ENCODE measurements at places on chromosomes 4 and X. TPM values are rescaled to one million over a fixed set of nuclear protein-coding genes. Genes with fewer than 3 reads are reported as not detected.

DNA sequence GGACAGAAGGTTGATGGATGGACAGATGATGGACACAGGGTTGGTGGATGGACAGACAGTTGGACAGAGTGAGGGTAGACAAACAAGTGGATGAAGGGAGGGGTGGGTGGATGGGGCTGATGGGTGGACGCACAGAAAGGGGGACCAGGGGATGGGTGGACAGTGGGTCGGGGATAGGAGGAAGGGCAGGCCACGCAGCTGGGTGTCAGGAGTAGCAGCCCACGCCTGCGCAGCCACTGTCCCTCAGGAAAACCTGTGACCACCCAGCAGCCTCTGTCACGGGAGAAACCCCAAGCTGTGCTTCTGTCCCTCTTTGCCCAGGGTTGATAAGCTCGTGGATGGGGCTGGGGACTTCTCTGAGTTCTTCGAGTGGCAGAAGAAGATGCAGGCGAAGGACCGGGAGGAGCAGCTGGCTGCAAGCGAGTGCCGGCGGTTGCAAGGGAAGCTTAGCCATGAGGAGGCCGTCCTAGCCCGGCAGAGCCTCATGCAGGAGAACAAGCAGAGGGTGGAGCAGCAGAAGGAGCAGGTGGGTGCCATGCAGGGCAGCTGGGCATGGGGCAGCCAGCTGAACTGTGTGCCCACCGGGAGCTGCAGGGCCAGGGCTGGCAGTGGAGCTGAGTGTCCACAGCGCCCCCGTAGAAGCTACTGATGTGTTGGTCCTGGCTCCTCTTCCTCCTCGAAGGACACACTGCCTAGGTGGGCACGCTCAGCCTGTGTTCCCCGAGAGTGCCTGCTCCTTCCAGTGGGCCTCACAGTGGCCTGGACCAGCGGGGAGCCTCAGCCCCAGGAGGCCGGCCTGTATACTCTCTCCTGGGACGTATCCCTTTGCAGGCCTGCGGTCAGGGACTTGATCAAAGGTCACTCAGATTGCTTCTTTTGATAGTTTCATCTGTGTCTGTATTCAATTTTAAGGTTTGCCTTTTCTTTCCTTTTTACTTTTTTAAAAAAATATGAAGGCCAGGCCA is 16.8 kb upstream of the RNF4 start:
- no peaks in the 10 kb centered on the region for H3K36me3 ChIP-seq
- H3K4me1 ChIP-seq = no peaks in the 10 kb centered on the region
- H3K27ac ChIP-seq = no peak overlapping the region
- no peak overlapping the region for H3K4me3 ChIP-seq
- no peak for DNase-seq

The GPR143 gene
- polyA plus RNA-seq = not detected

- no peak overlapping the region for H3K27ac ChIP-seq
- H3K4me3 ChIP-seq = no peak overlapping the region
- no peaks in the 10 kb centered on the region for H3K27me3 ChIP-seq
- no peaks in the 10 kb centered on the region for H3K4me1 ChIP-seq
- peak; percentile 33 for DNase-seq
- H3K36me3 ChIP-seq = peaks cover 3% of the 10 kb centered on the region
Observed at GRCh38 chrX:104195489-104196084, 29.3 kb downstream of the FAM199X start.

The TMPRSS11F gene
- not detected for polyA plus RNA-seq

The FDCSP gene
- not detected for polyA plus RNA-seq

The MAB21L2 gene
- polyA plus RNA-seq = 0.92 TPM

DNA sequence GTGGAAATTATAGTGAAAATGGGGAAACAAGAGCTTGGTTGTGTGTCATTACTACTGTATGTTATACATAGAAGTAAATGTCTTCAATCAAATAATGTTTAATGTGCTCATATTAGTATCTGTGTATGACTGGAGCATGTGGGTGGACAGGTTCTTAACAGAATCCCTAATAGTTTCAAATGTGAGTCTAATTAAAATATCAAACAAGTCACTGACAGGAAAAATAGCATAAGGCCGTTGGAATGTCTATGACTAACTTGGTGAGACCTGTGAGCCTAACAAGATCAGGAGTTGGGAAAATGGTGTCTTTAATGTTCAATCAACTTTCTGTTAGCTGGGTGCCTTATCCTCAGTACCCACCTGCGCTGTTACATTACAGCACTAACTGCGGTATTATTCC is 6.2 kb upstream of the CXCL3 start:
- peaks cover 17% of the 10 kb centered on the region for H3K27me3 ChIP-seq
- H3K27ac ChIP-seq = no peak overlapping the region
- H3K4me3 ChIP-seq = no peak overlapping the region
- H3K4me1 ChIP-seq = no peaks in the 10 kb centered on the region
- DNase-seq = no peak
- H3K36me3 ChIP-seq = no peaks in the 10 kb centered on the region

- H3K27ac ChIP-seq = no peak overlapping the region
- H3K4me3 ChIP-seq = no peak overlapping the region
- H3K4me1 ChIP-seq = no peaks in the 10 kb centered on the region
- no peak for DNase-seq
- H3K36me3 ChIP-seq = no peaks in the 10 kb centered on the region
Observed at GRCh38 chrX:38612281-38612680, 50.9 kb downstream of the TSPAN7 start.

The BRS3 gene
- polyA plus RNA-seq = not detected

GRCh38 chr4:129808242-129808641 is 712.3 kb downstream of the C4orf33 start:
- DNase-seq = no peak
- no peaks in the 10 kb centered on the region for H3K27me3 ChIP-seq
- no peak overlapping the region for H3K4me3 ChIP-seq
- no peaks in the 10 kb centered on the region for H3K4me1 ChIP-seq
- no peak overlapping the region for H3K27ac ChIP-seq

The ODAPH gene
- 0.19 TPM for polyA plus RNA-seq

- H3K4me3 ChIP-seq = peak overlapping the region; percentile 88
- no peak overlapping the region for H3K27ac ChIP-seq
- no peaks in the 10 kb centered on the region for H3K27me3 ChIP-seq
- DNase-seq = no peak
- peaks cover 21% of the 10 kb centered on the region for H3K36me3 ChIP-seq
- no peaks in the 10 kb centered on the region for H3K4me1 ChIP-seq
Observed at GRCh38 chrX:72573158-72573511, 492 bp upstream of the HDAC8 start.
